ENCODE measurements at places on chromosomes 5 and 9.

DNA sequence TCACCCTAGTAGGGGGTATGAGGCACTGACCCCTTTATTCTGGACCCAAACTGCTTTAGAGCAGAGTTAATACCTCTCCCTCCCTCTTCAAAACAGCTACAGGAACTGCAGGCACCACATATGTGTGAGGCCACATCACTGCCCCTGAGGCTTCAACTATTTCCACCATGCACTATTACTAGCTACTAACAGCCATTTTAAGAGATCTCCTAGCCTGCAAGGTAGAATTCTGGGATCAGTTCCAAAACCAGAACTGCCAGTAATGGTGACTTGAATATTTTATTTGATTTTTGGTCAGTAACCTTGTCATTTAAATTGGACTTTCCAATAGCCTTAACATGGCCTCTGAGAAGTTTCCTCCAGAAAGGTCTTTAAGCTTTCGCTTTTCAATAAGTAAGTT lies 55.3 kb upstream of the FSD1L start:
- no peak for DNase-seq

DNA sequence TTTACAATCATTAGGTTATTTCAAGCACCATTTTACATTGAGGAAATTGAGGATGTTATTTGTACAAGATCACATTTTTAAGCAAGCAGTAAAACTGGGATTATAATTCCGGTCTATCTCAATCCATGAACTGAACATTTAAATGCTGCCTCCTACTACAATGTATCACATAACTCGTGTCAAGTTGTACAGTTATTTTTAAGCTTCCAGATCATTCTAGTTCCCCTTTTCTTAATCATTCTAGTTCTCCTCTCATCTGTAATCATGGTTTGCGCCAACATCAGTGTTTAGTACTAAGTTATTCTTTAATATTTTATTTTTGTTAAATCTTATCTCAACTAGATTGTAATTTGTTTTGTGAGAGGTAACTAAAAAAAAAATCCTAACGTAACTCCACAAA lies 2.4 kb upstream of the UHRF2 start:
- DNase-seq: no peak

DNA sequence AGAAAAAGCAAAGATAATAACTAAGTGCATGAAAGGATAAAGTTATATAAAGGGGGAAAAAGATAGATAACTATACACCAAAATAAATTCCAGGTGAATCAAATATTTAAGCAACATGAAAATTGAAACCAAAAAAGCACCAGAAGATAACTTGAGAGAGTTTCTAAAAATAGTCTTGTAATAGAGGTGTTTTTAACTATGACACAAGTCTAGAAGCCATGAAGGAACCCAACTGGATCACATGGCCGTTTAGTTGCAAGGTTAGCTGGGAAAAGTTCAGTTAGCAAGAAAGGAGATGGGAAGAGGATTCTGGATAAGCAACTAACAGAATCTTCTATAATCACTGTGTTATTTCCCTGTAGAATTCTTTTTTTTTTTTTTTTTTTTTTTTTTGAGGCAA lies 9.2 kb upstream of the RASA1 start:
- DNase-seq: no peak

DNA sequence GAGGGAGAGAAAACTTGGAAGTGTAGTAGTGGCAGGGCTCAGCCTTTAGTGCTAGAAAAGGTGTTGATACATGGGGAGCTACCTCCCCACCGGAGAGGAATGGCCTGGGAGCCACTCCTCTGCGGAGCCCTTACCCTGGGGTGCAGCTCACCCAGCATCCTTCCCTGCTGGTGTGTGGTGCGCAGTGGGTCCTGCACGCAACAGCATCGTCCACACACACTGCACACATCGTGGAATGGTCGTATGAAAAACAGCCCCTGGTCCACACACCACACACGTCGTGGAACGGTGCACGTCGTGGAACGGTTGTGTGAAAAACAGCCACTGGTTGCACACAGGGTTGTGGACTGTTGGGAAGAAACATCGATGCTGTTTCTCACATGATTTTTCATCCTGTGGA lies 16.1 kb upstream of the AHRR start:
- no peak for DNase-seq

DNA sequence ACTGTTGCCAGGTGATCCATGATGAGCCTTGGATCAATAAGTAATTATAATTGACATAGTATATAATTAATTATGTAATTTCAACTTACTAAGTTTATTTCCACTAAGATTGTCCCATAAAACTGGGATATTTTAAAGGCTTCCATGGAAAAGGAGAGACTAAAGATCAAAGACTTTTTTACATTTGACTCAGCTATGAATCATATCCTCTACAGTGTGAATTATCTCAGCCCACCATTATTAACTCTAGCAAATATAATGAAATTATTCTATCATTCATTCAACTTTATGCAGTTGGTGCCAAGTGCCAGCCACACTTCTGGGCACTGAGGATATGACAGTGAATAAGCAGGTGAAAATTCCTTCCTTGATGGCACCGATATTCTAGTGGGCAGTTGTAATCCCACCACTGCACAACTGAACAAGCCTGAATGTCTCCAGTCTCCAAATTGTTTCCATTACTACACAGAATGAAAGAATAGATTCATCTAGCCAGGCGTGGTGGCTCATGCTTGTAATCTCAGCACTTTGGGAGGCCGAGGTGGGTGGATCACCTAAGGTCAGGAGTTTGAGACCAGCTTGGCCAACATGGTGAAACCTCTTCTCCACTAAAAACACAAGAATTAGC lies 21.9 kb upstream of the TXN start:
- no peak for DNase-seq
